GM13977 (cell line): ENCODE measurements at places on chromosomes 7 and 10.

DNA sequence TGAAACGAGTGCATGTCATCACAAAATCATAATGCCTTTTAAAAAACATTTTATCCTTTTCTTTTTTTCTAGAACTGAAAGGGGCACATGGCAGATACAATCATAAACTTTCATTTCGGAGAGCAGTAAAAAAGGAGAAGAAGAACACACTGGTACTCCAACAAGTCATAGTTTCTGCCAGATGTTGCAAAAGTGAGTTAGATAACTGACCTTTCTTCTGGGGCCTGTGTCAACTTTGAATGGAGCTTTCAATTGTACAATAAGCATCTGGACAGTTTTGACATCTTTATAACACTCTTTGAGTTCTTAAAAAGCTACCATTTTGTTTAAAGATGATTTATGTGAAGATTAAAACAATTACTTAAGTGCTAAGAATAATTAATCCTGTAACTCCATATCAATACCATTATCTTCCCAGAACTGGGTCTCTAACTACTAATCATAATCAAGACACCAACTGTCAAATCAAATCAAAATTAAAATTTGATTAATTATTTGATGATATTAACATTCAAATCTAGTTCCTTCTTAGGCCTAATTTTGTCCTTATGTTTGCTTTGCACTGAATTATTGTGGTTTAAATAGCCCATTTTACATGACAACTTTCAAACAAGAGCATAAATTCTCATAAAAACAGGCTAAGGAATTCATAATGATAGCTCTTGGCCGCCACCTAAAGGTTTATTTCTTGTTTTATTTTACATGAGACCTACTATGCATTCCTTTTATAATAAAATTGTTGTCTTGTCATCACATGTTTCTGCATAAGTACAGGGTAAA lies 19.5 kb upstream of the ITGB8 start:
- DNase-seq: no peak

GRCh38 chr10:20415684-20416083 lies 481.4 kb downstream of the NEBL start:
- no peak for DNase-seq

GRCh38 chr7:155198196-155198892 lies 99.3 kb upstream of the INSIG1 start:
- no peak for DNase-seq

- no peak for DNase-seq
Measured at GRCh38 chr7:25954395-25954794, 197.6 kb upstream of the NFE2L3 start.

- DNase-seq: no peak
Measured at GRCh38 chr7:73332447-73332846, 4.5 kb downstream of the FKBP6 start.

GRCh38 chr10:60607372-60607771 lies 170.9 kb upstream of the CDK1 start:
- DNase-seq: no peak
